ENCODE measurements at places on chromosomes 6 and 20.

GRCh38 chr6:87482366-87482765 lies 9.6 kb downstream of the SLC35A1 start:
- DNase-seq: no peak

DNA sequence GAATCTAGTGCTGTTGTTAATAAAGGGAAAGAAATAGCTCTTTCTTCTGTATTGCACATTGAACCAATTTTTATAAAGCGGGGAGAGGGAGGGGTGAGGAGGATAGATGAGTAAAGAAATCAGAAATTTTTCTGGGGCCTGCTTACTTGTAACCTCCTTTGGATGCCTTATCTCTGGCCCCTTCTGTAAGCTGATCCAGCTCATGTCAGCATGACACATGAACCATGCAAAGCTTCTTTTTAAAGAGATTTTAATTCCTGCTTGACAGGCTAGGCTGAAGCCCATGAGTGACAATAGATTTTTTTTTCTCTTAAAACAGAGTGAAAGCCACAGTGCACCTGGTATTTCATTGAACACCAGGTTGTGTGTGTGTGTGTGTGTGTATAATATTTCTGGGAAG lies 325.3 kb downstream of the PRL start:
- no peak for DNase-seq

DNA sequence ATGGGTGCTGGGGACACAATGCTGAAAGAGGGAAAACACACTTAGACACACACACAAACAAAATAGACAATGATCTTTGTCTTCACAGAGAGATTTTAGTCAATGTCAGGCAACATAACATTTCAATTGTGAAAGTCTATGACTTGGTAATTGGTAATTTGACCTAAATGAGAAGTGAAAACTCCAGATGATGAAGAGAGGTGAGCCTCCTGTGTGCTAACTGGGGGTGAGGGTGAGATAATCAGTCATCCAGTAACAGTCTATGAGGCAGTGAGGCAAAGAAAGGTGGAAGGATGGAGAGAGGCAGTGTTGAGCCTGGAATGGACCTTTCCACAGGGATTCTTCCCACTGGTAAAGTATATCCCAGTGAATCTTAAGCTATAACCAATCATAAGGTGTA lies 744.2 kb downstream of the MAFB start:
- no peak for DNase-seq

DNA sequence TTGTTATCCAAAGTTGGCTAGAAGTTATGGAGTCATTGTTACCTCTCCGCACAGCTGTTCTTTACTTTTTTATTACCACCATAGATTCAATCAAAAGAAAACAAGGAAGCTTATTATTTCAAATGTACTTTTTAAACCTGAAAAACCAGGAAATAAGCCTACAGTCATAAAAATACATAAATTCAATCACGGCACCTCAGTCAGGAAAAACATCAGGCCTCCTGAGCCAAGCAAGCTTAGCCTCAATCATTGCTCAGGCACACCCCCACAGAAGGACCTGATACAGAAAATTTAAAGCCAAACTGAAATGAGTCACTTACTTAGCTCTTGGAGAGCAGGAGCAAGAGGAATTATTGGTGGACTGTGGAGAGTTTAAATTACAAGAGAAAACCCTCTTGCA lies 44.3 kb downstream of the MARCKS start:
- no peak for DNase-seq

All from non-pigmented ciliary epithelial cell (primary cell).